ENCODE measurements at places on chromosomes 7 and 10. TPM values are rescaled to one million over a fixed set of nuclear protein-coding genes. Genes with fewer than 3 reads are reported as not detected.

The C10orf53 gene
- not detected for total RNA-seq

The CYP26C1 gene
- total RNA-seq = 0.22 TPM

The SAP25 gene
- total RNA-seq = not detected

The CYTH3 gene
- total RNA-seq = 37.0 TPM

The TMEM225B gene
- 1.1 TPM for total RNA-seq

The ASB10 gene
- not detected for total RNA-seq

The STAG3 gene
- total RNA-seq = 0.65 TPM

The GJD4 gene
- total RNA-seq = not detected

The ADAM22 gene
- total RNA-seq = 3.4 TPM

The ANKIB1 gene
- 40.5 TPM for total RNA-seq

The CHN2 gene
- total RNA-seq = 13.4 TPM

The LIPF gene
- total RNA-seq = 0.34 TPM

The AS3MT gene
- total RNA-seq = 4.0 TPM

The PIP gene
- not detected for total RNA-seq

The FGFBP3 gene
- total RNA-seq = not detected

The ENTPD1 gene
- total RNA-seq = 28.7 TPM

The TMEM176B gene
- 43.0 TPM for total RNA-seq

The CYP2C9 gene
- not detected for total RNA-seq

The PLXNA4 gene
- total RNA-seq = 63.1 TPM

The COL28A1 gene
- 3.2 TPM for total RNA-seq

The PWWP2B gene
- total RNA-seq = 9.7 TPM
